Mammary epithelial cell (primary cell): ENCODE measurements at places on chromosomes 5 and 9.

DNA sequence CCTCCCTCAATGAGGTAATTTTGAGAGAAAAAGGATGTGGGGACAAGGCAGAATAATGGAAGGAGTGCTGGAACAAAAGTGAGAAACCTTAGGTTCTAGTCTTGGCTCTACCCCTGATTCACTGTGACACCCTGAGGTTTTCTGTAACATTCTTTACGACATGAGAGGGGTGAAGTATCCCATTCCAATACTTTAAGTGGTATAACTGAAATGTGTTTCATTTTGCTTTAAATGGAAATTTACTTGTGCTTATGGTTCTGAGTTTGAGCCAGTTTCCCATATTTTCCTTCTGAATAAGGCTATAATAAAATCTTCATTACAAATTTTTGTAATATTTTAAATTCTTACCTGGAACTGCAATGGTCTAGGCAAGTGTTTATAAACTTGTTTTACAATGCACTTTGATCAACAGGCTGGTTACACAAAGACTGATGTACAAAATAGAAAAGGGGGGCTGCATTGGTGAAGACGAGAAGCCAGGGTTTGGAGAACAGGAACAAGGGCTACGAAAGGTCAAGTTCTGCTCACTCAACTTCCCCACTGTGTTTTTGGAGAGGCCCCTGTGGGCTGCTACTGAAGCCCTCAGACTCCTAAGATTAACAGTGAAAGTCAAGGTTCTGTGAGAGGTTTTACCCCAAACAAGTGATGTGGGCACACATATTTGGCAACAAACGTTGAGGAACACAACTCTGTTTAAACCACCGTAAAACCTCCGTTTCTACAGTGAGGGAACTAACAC, 171.9 kb upstream of the ELL2 start:
- no peak for DNase-seq

DNA sequence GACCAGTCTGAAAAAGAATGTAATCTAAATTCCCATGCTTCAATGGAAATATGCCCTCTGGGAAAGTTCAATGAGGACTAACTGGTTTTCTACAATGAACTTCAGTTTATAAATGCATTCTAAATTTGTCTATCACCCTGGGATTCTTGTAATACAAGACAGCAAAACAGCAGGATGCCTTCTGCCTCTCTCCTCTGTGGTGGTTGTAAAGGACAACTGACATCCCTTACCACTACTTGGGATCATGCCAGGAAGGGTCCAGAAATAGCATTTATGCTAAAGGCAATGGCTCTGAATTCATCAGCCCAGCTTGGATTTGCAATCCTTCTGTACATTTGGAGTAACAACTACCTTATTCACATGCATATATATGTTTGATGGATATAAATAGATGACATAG, 97.3 kb upstream of the ADAMTS16 start:
- no peak for DNase-seq

GRCh38 chr9:134971696-134972095, 54.0 kb upstream of the FCN1 start:
- no peak for DNase-seq

DNA sequence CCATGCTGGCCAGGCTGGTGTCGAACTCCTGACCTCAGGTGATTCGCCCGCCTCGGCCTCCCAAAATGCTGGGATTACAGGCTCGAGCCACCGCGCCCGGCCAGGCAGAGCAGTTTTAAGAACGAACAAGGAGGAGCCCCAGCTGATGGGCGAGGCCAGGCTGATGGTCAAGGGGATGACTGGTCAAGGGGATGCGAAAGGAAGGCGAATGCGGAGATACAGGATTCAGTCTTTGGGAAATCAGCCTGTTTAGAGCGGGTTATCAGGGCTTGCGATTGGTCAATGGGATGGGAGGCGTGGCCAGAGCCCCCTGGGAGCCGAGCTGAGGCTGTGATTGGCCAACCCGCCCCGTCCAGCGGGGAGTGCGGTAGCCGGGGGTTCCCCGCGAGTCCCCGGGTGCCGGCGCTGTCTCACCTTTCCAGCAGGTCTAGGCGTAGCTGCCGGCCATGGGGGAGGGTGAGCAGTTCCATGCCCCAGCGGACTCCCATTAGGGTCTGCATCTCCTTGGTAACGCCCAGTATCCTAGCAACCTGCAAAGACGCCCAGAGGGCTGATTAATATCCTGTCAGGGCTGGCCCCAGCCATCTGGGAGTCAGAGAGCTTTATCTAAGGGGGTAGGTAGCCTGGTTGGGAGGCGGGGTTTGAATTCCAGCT, 7.5 kb upstream of the TOR2A start:
- peak; percentile 27 for DNase-seq

- no peak for DNase-seq
Observed at GRCh38 chr5:174242573-174242972, 197.1 kb downstream of the NSG2 start.

DNA sequence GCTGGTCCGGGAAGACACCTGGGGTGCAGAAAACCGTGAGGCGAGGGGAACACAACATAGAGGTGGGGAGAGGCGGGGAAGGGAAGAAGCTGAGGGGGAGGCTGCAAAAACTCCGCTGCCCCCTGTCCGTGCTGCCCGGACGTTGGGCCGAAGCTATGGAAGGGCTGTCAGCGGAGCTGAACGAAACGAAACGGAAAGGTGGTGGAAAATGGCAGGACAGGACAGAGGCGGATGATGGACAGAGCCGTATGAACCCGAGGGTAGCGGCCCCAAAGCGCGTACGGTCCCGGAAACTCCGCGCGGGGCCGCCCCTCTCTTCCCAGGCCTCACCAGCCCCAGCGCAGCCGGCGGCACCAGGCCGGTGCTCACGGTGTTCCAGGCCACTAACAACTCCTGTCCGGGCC, 272 bp downstream of the ANAPC2 start:
- DNase-seq: no peak

- no peak for DNase-seq
Observed at GRCh38 chr5:32504989-32505596, 60.6 kb upstream of the ZFR start.

GRCh38 chr9:109225629-109226028, 58.6 kb upstream of the FRRS1L start:
- DNase-seq: no peak

DNA sequence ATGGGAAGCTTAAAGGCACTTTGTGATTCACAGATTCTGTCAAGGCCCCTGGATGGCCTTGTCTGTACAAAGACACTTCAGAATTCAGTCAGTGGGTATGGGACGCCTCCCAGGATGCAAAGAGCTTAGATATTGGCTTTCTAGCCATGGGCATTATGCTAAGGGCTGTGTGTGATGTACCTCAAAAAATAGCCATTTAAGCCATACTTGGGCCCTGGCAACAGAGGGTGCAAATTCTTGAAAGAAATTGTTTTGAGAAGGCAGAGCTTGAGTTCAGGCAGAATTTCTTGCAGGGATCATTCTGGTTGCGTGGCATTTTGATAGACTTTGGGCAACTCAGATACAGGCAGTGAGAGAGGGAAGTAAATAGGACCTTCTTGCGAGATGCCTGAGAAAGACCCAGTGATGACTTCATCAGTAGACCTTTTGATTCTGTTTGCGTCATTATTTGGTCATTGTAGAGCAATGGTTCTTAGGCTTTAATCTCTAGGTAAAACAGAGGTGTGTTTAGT, 3.9 kb downstream of the CYFIP2 start:
- DNase-seq: no peak

GRCh38 chr5:105836268-105836667, 1834.5 kb downstream of the EFNA5 start:
- no peak for DNase-seq

GRCh38 chr5:138951091-138951985, 76.2 kb upstream of the LRRTM2 start:
- DNase-seq: no peak

GRCh38 chr5:40429258-40430100, 250.2 kb upstream of the PTGER4 start:
- peak; percentile 80 for DNase-seq

DNA sequence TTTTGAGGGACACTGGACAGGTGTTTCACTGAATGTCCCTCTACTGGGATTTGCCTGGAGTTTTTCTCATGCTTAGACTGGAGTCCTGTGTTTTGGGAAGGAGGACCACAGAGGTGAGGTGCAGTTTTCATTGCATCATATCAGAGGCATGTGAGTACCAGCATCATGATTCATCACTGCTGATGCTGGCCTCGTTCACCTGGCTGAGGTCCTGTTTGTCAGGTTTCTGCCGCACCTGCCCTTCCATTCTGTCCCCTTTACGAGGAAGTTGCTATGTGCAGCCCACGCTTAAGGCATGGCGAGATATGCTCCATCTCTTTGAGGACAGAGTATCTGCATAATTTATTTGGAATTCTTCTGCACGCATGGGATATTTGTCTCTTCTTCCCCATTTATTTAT, 162.1 kb downstream of the TENT4A start:
- DNase-seq: peak; percentile 3

DNA sequence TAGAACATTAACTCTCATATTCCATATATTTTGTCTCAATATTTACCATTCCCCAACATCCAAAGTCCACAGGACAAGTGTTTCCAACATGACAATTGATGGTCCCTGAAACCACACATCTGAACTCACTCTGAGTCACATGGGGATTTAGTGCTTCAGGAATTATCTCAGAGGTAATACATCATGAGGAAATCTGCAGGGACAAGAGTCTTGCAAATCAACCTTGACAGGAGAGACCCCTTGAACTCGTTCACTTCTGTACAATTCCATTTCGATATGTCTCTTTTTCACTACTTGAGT, 119.7 kb upstream of the ABCA1 start:
- peak; percentile 36 for DNase-seq

DNA sequence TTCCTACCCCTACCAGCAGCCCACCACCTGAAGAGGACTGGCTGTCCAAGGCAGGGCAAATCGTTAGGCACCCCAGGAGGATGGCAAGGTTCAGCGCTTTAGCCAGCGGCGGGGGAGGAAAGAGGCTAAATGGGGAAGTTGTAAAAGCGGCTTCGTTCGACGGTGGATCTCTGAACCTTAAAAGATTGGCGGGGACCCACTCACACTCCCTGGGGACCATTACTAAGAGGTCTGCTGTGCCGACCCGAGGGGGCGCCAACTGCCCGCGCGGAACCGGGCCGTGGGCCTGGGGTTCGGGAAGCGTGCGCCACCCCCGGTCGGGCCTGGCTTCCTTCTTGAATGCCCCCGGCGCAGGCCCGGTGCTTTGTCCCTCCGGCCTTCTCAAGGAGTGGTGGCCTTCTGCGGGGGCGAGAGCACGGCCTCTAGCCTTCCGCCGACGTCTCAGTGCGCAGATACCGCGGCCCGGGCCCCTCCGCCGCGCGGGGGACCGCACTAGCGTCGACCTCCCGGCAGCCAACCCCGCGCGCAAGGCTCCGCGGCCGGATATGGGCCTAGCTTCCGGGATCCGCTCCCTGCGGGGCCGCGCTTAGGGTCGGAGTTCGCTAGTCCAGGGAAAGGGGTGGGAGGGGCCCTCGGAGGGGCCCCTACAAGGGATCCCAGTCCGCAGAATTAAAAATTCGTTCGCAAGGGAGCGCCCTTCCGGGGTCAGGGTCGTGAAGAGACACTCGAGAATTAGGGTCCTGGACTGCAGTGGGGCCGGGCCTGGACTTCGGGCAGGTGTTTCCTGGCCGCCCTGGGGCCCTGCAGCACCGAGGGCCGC, 10.5 kb downstream of the NR2F1-AS1 start:
- no peak for DNase-seq

GRCh38 chr5:151811593-151812321, 40.0 kb downstream of the G3BP1 start:
- peak; percentile 16 for DNase-seq

GRCh38 chr9:11432361-11432760, 819.6 kb upstream of the PTPRD start:
- no peak for DNase-seq

GRCh38 chr5:88281322-88281721, 12.7 kb upstream of the TMEM161B start:
- no peak for DNase-seq

GRCh38 chr5:19880859-19881436, 107.1 kb downstream of the CDH18 start:
- DNase-seq: no peak

GRCh38 chr5:170296036-170296934, 1.3 kb downstream of the LCP2 start:
- DNase-seq: no peak

- peak; percentile 47 for DNase-seq
Observed at GRCh38 chr9:132141948-132142594, 19.8 kb upstream of the NTNG2 start.

DNA sequence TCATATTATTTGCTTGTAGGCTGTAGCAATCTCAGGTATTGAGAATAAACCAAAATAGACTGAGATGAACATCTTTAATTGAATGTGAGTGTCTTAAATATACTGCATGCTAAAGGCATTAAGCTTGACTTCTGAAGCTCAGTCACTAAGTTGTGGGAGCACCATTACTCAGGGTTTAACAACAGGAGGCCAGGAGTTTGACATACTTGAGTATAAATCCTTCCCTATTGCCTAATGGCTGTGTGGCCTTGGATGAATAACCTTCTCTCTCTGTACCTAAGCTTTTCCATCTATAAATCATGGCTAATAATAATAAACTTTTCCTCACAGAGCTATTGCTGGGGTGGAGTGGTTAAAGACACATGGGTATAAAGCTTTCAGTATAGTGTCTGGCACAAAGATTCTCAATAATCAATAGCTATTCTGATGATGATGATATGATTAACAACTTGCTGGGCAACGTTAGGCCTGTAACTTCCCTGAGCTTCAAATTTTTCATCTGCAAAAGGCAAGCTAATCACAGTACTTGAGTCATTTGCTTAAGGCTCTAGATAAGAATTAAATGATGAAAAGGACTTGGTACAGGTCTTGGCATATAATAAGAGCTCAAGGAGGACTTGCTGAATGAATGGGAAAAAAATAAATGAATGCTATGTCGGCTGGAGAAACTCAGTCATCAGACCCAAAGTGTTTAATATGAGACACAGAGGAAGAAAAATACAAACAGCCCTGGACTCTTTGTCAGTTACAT, 174.0 kb upstream of the IL12B start:
- DNase-seq: no peak

GRCh38 chr9:117952581-117952980, 248.4 kb downstream of the TLR4 start:
- DNase-seq: no peak

DNA sequence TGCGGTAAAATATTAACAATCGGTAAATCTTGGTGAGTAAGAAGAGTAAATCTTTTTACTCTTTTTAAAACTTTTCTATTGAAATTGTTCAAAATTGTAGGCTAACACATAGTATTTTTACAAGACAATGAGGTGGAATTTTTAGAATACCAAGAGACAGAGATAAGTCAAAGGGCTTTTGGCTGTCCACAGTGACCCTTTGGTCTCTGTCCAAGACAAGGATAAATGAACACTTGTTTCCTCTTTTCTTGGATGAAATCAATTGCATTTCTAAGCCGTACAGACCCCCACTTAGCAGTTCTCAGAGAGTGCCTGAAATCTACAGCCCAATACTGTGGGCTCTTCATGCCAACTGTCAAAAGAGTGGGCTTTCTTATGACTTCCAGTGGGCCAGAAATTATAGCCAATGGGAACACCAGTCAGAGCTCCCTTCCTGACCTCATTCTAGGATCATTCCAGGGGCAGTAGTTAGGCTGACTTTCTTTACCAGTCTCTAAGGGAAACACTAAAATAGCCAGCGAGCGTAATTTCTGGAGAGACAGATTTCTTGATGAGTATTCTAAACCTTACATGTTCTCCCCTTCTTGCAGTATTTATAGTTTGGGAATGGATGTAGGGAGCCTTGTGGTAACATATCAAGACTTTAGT, 74.1 kb downstream of the GALNT10 start:
- no peak for DNase-seq
